Esophagus squamous epithelium (tissue), 5 donors: ENCODE measurements at places on chromosomes 1 and 21.

DNA sequence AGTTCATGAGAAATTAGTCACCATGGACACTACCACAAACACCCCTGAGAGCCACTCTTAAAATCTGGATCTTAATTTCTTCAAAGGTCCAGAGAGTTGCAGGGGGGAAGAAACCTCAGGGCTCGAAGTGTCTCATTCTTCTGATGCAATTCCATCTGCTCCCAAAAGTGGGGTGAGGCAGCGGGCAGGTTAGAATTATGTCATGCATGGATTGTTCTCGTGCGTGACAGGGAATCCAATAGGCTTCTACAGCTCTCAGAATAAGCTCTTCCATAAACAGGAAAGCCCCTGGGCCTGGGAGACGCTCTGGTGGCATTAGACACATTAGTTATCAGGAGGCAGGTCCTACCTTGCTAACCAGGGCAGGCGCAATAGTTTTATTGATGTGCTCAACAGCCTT lies 8.4 kb downstream of the ENO1 start:
- no peak for DNase-seq

DNA sequence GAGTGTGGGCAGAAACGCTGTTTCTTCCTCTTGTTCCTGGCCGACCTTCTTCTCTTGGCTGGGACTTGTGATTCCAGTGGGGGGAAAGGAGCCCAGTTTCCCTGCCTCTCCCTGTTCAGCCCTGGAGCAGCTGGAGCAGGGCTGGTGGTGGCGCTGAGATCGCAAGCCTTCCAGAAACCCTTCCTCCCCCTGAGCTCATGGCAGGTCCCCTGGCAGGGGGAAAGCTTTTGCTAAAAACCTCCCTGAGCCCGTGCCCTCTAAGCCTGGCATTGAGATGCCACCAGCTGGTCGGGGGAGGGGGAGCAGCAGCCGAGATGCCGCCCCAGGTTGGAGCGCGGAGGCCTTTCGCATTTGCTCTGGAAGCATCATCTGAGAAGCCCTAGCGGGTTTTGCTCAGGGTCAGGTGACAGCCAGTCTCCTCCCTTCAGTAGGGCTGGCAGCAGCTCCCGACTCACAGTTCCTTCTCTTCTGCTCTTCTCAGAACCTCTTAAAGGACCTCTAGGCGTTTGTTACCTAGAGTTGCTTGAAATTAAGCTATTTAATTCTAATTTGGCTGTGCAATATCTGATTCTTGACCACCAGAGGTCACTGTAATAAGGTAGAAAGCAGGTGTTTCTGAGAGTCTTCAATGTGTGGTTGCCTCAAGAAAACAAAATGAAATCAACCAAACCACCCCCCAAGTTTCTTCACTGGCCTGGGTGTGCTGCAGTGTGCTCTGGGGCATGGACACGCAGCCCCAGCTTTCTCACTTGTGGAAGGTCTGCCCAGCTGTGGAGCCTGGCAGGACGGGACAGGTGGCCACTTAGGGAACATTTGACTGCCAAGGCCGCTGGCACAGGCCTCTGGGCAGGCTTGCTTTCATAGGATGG lies 257.3 kb downstream of the CAMTA1 start:
- DNase-seq: no peak

DNA sequence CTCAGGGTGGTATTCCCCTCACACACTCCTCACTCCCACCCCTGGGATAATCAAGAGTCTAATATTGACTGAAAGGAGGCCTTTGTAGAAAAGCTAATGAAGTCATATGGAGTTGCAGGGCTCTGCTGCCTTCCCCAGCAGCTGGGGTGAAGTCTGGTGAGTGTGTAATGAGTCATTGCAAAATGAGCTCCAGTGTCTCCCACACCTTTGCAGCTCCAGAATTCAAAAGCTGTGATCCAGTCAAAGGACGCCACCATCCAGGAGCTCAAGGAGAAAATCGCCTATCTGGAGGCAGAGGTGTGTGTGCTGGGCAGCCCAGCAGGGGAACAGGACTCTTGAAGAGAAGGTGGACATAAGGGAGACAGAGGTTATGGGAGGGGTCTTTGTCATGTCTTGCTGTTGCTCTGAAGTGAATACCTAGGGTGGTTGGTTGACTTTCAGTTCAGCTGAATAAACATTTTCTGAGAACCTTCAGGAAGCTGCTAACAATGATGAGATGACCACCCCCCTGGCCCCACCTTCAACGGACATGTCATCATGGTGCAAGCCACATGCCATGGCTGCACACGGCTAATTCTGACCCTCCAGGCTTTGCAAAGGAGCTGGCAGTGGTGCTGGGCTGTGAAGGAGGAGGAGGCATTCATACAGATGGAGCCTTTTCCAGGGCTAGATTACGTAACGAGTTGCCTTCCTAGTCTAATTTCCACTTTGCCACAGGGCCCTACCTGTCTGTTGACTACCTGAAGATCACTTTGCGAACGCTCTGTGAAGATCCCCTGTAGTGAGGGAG lies 32.2 kb upstream of the SNX27 start:
- DNase-seq: no peak

GRCh38 chr1:157115429-157115838 lies 15.8 kb upstream of the ETV3L start:
- no peak for DNase-seq

DNA sequence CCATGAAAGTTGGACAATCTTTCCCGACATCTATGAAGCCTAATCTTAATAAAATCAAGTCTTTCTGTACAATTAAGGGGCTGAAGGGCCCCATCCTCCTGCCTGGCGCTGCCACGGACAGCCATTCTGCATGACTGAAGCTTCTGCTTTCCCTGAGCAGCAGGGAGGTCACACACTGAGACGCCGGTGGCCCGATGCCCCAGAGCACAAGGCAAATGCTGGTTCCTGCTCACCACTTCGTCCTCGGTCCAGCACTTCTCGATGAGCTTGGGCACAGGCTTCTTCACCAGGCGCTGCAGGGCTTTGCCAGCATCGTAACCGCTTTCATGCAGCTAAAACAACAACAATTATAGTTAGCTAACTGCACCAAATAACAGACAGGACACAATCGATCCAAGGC lies 147.8 kb downstream of the SLC45A1 start:
- DNase-seq: no peak
